ENCODE measurements at places on chromosomes 6 and 20.

DNA sequence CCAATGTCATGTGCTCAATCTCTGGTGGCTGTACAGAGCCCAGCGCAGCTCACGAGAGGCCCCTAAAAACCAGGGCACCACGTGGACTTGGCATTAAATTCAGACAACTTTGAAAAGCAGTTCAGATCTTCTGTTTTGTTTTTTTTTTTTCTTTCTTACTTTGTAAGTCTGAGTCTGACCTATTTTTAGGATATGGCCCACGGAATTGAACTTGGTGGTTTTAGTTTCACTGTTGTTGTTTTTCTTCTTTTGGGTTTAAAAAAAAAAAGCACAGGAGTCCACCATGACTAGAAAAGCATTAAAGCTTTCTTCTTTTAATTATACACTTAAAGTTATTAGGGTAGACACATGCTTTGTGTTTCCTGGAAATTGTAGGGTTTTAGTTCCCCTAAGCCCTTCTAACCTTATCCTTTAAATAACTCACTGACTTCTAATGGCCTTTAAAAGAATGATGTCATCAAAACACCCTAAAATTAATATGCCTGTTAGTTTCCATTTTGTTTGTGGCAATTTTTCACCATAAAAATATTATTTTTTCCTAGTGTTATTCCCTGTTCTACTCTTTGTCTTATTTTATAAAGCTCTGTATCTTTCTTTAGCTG, 48.5 kb upstream of the CCN2 start:
- DNase-seq: no peak

GRCh38 chr20:32115211-32115767, 5.8 kb downstream of the TM9SF4 start:
- DNase-seq: no peak

DNA sequence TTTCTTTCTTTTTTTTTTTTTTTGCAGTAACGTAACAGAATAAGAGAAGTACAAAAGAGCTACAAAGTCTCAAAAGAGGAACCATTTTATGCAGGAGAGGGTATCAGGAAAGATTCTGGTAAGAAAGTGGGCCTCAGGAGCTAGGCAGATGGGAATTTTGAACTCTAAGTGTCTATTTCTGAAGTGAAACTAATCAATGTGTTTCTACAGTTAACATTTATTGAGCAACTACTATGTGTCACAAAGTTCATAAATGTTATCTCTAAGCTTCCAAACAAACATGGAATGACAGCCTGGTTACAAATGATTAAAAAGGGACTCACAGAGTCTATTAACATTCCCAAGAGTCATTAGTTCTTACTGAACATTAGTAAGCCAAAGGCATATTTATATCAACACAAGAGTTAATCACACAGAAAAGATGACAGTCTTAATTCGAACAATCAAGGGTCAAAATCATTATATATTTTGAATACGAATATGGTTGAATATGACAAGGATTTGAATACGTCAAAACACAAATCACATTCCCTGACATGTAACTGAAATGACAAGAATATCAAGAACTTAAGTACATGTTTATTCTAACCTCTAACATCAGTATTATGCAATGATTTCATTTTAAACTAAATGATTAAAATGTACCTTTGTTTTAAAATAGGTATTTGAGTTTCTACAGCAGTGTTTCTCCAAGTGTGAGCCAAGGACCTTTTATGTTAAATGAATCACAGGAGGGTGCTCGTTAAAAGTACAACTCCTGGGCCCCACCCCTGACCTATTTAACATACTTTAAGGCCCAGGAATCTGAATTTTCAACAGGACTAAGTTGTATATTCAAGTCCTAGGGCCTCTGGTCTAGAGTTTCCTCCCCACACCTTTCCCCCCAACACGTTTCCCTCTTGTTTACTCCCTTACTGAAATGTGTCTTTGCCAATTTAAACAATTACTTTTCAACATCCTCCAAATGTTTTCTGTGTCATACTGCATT, 89.7 kb downstream of the ATXN1 start:
- DNase-seq: no peak

- DNase-seq: peak; percentile 64
Measured at GRCh38 chr6:106334646-106335448, 9.3 kb upstream of the ATG5 start.

DNA sequence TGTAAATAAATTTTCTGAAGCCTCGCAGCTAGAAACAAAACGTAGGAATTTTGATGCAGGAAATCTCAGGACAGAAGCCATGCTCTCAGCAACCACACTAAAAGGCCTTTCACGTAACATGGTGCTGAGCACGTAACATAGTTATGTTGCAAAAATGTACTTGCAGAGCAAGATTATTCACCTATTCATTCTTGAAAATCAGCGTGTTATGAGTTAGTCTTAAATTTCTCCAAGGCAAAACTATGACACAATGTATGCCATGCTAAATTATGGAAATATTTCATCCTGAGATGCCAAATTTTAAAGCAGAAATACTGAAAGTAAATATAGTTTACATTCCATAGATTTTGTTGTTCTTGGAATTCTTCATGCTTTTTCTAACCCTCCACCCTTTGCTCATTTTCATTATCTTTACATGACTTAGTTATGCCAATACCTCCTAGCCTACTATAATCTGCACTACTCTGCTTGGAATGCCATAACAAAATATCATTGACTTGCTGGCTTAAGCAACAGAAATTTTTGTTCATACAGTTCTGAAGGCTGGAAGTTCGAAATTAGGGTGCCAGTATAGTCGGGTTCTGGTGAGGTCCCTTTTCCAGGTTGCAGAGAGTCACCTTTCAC, 179.8 kb upstream of the BMP5 start:
- DNase-seq: no peak

DNA sequence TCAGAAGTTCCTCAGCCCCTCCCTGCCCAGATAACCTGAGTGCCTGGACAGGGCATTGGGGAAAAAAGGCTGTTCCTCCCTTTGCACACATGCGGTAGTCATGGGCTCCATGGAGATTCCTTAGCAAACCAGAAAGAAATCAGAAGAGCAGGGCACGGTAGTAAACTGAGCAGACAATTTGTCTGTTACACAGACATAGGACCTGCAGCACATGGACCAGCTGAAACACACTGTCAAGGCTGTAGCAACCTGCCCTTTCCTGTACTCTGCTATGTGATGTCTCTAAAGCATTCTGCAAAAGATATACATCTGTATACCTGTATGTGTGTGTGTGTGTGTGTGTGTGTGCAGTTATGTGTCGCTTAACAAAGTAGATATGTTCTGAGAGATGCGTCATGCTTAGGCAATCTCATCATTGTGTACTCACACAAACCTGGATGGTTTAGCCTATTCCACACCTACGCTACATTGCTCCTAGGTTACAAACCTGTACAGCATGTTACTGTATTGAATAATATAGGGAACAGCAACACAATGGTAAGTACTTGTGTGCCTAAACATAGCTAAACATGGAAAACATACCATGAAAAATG, 44.4 kb upstream of the BMP5 start:
- DNase-seq: no peak

DNA sequence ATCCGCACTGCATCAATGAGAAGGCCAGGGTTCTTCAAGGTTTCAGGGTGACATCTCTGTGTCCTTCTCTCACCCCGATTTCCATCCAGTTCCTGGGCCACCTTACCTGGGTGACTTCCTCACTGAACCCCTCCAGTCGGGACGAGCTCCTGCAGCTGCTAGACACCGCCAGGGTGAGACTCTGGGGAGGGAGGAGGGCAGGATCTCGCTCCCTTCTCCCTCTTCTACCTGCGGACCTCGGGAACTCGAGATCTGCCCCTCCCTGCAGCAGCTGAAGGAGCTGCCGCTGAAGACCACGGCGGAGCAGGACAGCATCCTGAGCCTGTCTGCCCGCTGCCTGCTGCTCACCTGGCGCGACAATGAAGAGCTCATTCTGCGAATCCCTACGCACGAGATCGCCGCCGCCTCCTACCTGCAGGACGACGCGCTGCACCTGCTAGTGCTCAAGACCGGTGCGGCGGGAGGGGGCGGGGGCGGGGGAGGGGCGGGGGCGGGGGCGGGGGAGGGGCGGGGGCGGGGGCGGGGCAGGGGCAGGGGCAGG, 7.5 kb downstream of the CCM2L start:
- peak; percentile 26 for DNase-seq

DNA sequence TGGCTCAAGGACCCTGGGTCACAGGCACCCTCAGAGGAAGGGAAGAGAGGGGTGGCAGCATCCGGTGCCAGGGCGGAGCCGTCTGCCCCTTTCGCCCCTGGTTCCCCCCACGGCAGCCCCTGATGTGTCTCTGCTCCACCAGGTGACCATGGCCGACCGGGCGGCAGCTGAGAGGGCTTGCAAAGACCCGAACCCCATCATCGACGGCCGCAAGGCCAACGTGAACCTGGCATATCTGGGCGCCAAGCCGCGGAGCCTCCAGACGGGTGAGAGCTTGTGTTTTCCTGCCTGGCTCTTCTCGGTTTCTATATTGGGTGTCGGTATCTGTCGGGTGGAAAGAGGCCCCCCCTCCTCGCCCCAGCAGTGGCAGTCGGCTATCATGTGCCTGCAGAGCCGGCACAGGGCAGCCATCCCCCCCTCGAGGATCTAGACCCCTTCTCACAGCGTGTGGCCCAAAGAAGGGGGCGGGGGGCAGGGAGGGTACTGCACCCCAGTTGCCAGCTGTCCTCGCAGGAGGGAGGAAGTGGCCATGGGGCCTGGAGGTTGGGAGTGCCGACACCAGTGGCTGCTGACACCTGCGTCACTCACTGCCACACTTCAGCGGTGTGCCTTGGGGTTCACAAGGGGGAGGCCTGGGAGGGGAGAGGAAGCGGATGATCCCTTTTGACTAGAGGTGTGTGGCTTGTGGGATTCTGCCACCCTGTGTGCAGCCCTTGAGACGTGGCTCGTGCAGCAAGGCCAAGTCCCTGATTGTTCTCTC, 1.5 kb downstream of the RBM38 start:
- peak; percentile 88 for DNase-seq

DNA sequence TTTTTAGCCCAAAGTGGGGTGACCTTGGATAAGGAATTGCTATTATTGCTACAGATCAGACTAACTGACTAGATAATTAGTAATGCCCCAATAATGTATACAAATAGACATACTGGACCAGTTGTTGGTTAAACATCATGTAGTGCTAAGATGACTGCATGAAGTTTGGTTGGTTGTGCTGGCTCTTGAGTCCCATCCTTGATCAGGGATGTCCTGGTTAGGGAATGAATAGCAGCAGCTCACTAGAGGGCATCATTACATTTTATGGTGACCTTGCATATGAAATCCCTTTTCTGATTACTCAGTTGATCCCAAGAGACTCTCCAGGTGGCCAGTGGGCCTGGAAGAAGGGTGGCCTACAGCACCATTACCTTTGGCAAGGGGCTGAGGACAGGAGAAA, 10.9 kb downstream of the TPBG start:
- DNase-seq: no peak

GRCh38 chr20:57166568-57167291, 99.7 kb downstream of the BMP7 start:
- DNase-seq: no peak

DNA sequence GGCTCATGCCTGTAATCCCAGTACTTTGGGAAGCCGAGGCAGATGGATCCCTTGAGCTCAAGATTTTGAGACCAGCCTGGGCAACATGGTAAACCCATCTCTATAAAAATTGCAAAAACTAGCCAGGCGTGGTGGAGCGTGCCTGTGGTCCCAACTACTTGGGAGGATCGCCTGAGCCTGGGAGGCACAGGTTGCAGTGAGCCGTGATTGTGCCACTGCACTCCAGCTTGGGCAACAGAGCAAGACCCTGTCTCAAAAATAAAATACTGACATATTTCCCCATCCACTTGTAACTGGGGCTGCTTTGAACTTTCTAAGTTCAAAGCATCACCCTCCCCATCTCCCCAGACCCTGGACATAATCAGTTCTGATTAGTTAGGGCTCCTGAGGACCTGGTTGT, 7.2 kb upstream of the MMP9 start:
- DNase-seq: no peak

- peak; percentile 26 for DNase-seq
Measured at GRCh38 chr6:54291146-54291545, 17.1 kb upstream of the TINAG start.

- peak; percentile 33 for DNase-seq
Measured at GRCh38 chr6:45377043-45377553, 636 bp downstream of the SUPT3H start.

DNA sequence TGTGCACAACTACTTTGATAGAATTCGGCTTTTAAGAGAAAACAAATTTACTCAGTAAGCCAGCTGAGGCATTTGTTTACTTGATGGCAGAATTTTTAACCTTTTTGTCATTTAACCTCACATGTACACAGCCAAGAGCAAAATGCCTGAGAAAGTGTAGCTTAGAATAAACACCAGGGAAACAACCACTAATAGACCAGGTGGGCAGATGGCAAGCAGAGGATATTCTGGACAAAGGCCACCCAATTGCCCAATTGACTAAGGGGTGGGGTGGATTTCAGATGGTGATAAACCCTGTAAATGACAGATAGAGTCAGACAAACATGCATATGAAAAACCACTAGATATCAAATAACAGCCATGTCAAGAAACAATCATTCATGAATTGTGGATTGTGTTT, 190.7 kb upstream of the FBXL4 start:
- no peak for DNase-seq

DNA sequence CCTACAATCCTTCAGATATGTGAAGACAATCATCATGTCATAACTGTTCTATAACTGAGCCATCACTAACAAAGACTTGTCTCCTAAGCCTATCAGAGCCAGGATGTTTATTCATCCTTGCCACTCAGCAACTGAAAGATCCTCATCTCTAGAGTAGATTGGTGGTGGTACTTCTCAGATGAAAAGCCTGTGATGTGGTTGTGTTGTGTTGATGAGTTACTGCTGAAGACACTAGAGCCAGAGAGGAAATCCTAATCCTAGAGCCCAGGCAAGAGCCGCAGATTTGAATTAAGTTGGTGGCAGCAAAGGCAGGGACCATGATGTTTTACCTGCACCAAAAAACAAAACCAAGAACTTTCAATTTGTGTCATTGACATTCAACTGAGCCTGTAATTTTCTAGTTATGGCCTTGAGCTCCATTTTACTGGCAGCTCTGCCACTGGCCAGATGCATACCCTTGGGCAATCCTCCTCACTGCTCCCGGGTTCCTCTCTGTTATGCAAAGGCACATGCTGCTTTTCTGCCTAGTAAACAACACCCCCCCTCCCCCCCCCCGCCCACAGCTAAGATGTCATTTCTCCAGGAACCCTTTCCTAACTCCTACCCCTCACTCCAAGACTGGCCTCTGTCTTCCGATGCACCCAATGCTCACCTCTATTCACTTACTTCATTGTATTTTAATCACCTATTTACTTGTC, 50.2 kb upstream of the REV3L start:
- DNase-seq: peak; percentile 86

GRCh38 chr6:26545627-26546026, 7.5 kb downstream of the HMGN4 start:
- no peak for DNase-seq

- DNase-seq: no peak
Measured at GRCh38 chr6:65671922-65672321, 35.1 kb downstream of the EYS start.

GRCh38 chr6:117270055-117270842, 4.9 kb downstream of the VGLL2 start:
- no peak for DNase-seq
